ENCODE measurements at places on chromosomes 1 and 21. TPM values are rescaled to one million over a fixed set of nuclear protein-coding genes. Genes with fewer than 3 reads are reported as not detected.

GRCh38 chr1:118815909-118816308, 172.2 kb downstream of the TBX15 start:
- peaks cover 7% of the 10 kb centered on the region for H3K4me1 ChIP-seq
- H3K36me3 ChIP-seq: no peaks in the 10 kb centered on the region
- no peak for DNase-seq
- no peaks in the 10 kb centered on the region for H3K27me3 ChIP-seq
- H3K4me3 ChIP-seq: no peak overlapping the region
- no peak overlapping the region for H3K27ac ChIP-seq

DNA sequence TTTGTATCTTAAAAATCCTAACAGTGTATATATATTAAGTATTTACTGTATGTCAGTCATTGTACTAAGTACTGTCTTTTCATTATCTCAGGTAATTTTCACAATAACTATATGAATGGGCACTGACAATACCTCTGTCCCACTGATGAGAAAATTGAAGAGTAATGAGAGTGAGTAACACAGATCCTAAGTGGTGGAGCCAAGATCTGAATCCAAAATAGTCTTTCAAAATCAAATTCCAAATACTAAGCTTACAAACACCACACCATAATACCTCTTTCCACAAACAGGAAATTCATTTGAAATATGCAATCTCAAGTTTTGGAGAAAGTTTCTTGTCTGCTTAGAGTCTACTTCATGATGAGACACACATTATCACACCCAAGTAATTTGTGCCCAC, 105.9 kb upstream of the EDEM3 start:
- H3K27ac ChIP-seq: no peak overlapping the region
- peaks cover 15% of the 10 kb centered on the region for H3K36me3 ChIP-seq

DNA sequence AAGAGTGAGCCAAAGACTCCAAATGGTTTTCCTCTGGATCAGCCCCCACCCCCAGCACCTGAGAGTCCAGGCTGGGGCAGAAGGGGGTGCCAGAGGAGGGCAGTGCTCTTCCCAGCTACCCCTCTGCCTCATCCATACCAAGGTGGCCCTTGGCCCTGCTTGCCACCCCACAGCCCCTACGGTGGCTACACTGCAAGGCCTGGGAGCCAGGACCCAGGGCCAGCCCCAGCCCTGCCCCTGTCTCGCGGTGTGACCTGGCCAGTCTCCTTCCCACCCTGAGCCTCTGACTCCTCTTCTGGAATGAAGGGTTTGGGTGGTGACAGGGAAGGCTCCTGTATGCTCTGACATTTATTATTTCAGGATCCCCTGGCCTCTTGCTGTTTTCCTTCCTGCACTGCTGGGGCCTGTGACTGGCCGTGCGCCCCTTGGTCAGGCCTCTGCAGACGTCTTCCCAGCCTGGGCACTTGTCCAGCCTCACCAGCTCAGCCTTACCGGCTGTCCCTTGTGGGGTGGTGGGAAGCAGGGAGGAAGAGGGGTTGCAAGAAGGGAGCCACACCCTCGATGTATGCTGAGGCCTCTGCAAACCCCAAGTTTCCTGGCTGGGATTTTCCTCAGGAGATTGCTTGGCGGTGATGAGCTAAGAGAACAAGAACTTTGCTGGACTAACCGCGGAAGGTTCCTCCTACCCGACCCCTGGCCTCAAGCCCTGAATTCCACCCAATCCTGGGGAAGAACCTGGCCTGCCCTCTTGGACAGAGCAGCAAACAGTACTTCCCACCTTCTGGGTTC, 13.5 kb downstream of the ASAP3 start:
- no peak overlapping the region for H3K4me3 ChIP-seq
- no peak for DNase-seq
- no peaks in the 10 kb centered on the region for H3K27me3 ChIP-seq
- no peaks in the 10 kb centered on the region for H3K36me3 ChIP-seq
- H3K4me1 ChIP-seq: peaks cover 47% of the 10 kb centered on the region
- peak overlapping the region; percentile 13 for H3K27ac ChIP-seq

SPRR2F gene
- not detected for total RNA-seq

- H3K36me3 ChIP-seq: no peaks in the 10 kb centered on the region
- peaks cover 39% of the 10 kb centered on the region for H3K27me3 ChIP-seq
- H3K4me3 ChIP-seq: no peak overlapping the region
- peaks cover 7% of the 10 kb centered on the region for H3K4me1 ChIP-seq
Observed at GRCh38 chr1:34779962-34780361, 1.1 kb upstream of the GJB3 start.

GRCh38 chr1:82227306-82228095, 426.8 kb downstream of the ADGRL2 start:
- no peak overlapping the region for H3K4me3 ChIP-seq
- no peak for DNase-seq
- H3K36me3 ChIP-seq: no peaks in the 10 kb centered on the region
- H3K27me3 ChIP-seq: no peaks in the 10 kb centered on the region
- peak overlapping the region; percentile 46 for H3K27ac ChIP-seq

ZNF697 gene
- total RNA-seq: 9.4 TPM

GRCh38 chr1:201255479-201256362, 27.6 kb upstream of the PKP1 start:
- H3K4me1 ChIP-seq: peaks cover 22% of the 10 kb centered on the region
- H3K27me3 ChIP-seq: no peaks in the 10 kb centered on the region

- DNase-seq: no peak
- H3K4me3 ChIP-seq: no peak overlapping the region
- no peak overlapping the region for H3K27ac ChIP-seq
- H3K36me3 ChIP-seq: no peaks in the 10 kb centered on the region
- no peaks in the 10 kb centered on the region for H3K27me3 ChIP-seq
Observed at GRCh38 chr1:52180176-52180575, 38.3 kb downstream of the ZFYVE9 start.

GRCh38 chr1:187034501-187034900, 205.8 kb downstream of the PLA2G4A start:
- no peak overlapping the region for H3K4me3 ChIP-seq
- no peaks in the 10 kb centered on the region for H3K4me1 ChIP-seq
- DNase-seq: no peak
- H3K27me3 ChIP-seq: peaks cover 6% of the 10 kb centered on the region

GRCh38 chr1:6601049-6601922, 1.4 kb downstream of the KLHL21 start:
- H3K27me3 ChIP-seq: no peaks in the 10 kb centered on the region
- H3K4me1 ChIP-seq: peaks cover 42% of the 10 kb centered on the region
- H3K36me3 ChIP-seq: peaks cover 4% of the 10 kb centered on the region
- H3K4me3 ChIP-seq: peak overlapping the region; percentile 86
- DNase-seq: no peak

GRCh38 chr21:25313829-25314228, 293.5 kb downstream of the MRPL39 start:
- no peak overlapping the region for H3K27ac ChIP-seq
- DNase-seq: no peak
- H3K4me3 ChIP-seq: no peak overlapping the region
- no peaks in the 10 kb centered on the region for H3K4me1 ChIP-seq

- H3K4me3 ChIP-seq: no peak overlapping the region
- H3K27ac ChIP-seq: no peak overlapping the region
- H3K4me1 ChIP-seq: no peaks in the 10 kb centered on the region
- DNase-seq: no peak
- no peaks in the 10 kb centered on the region for H3K36me3 ChIP-seq
Observed at GRCh38 chr1:242025681-242026080, 26.8 kb upstream of the MAP1LC3C start.

- no peak overlapping the region for H3K27ac ChIP-seq
- H3K4me3 ChIP-seq: no peak overlapping the region
- DNase-seq: no peak
- H3K4me1 ChIP-seq: no peaks in the 10 kb centered on the region
Observed at GRCh38 chr21:36082237-36082664, 12.4 kb downstream of the CBR1 start.

DNA sequence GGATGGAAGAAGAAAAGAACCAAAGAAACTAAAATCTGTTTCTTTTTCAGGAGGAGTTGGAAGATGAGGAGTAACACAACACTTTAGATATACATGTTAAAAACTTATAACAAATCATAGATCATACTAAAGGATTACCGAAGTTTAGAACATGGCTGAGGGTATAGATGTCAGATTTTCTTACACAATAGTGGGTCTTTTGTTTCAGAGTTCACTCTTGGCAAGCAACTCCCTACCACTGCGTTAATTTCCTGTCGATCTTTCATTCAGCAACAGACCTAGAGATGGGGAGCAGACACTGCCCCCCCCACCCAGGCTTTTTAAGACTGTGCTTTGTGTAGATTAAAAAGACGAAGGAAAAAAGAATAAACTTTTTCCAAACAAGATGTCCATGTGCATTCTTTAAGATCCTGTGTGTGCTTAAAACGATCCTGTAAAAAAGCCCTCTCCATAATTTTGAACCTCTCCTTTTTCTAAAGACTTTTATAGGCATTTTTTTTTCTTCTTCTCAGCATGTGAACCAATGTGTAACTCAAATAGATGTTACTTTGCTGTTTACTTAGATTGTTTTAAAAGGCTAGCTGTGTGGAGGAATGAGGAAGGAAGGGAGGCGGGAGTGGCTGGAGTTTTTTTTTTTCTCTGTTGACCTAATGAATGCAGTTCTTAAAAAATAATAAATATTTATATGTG, 50.4 kb downstream of the NFIA start:
- peaks cover 1% of the 10 kb centered on the region for H3K36me3 ChIP-seq
- H3K4me3 ChIP-seq: peak overlapping the region; percentile 43
- H3K4me1 ChIP-seq: peaks cover 37% of the 10 kb centered on the region
- no peak for DNase-seq

DNA sequence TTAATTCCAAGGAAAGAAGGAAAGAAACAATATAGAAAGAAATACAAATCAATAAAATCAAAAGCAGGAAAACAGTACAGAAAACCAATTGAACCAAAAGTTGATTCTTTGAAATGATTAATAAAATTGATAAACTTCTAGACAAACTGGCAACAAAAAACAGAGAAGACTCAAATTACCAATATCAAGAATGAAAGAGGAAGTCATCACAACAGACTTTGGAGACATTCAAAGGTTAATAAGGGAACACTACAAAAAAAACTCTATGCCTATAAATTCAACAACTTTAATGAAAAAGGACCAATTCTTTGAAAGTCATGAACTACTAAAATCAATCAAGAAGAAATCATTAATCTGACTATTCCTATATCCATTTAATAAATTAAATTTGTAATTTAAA, 329.3 kb upstream of the NR5A2 start:
- no peaks in the 10 kb centered on the region for H3K4me1 ChIP-seq
- H3K27ac ChIP-seq: no peak overlapping the region
- peaks cover 2% of the 10 kb centered on the region for H3K36me3 ChIP-seq
- DNase-seq: no peak

SLFNL1 gene
- not detected for total RNA-seq

GRCh38 chr1:65479554-65480204, 59.2 kb downstream of the LEPR start:
- peaks cover 5% of the 10 kb centered on the region for H3K4me1 ChIP-seq
- no peak for DNase-seq
- no peak overlapping the region for H3K4me3 ChIP-seq
- H3K27ac ChIP-seq: no peak overlapping the region
- H3K36me3 ChIP-seq: no peaks in the 10 kb centered on the region

DNA sequence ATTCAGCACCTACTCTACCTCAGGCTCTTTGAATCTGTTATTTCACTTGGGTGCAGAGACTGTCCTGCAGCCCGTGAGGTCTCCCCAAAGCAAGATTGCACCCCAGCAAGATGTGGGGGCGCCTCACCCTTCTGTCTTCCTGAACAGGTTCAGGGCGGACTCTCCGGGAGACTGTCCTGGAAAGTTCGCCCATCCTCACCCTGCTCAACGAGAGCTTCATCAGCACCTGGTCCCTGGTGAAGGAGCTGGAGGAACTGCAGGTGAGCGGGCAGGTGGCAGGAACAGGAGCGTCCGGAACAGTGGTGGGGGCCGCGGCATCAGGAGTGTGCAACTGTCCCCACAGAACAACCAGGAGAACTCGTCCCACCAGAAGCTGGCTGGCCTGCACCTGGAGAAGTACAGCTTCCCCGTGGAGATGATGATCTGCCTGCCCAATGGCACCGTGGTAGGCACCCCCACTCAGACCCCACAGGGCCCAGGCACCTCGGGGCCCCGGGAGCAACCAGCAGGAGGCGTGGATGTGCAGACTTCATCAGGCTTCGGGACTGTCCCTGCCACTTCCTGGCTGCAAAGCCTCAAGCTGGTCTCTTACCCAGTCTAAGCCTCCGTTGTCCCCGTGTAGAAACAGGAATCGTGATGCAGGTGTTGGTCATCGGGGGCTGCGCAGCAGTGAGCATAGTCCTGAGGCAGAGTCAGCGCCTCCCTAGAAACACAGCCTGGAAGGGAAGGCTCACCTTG, 5.9 kb upstream of the MTFR1L start:
- H3K4me3 ChIP-seq: no peak overlapping the region
- no peaks in the 10 kb centered on the region for H3K27me3 ChIP-seq
- H3K36me3 ChIP-seq: peaks cover 8% of the 10 kb centered on the region
- DNase-seq: peak; percentile 75
- H3K4me1 ChIP-seq: peaks cover 11% of the 10 kb centered on the region

SDHB gene
- 57.7 TPM for total RNA-seq

GRCh38 chr1:56958526-56958925, 7.3 kb downstream of the C8B start:
- no peaks in the 10 kb centered on the region for H3K36me3 ChIP-seq
- peaks cover 12% of the 10 kb centered on the region for H3K27me3 ChIP-seq
- DNase-seq: no peak
- no peak overlapping the region for H3K27ac ChIP-seq
- no peaks in the 10 kb centered on the region for H3K4me1 ChIP-seq

DNA sequence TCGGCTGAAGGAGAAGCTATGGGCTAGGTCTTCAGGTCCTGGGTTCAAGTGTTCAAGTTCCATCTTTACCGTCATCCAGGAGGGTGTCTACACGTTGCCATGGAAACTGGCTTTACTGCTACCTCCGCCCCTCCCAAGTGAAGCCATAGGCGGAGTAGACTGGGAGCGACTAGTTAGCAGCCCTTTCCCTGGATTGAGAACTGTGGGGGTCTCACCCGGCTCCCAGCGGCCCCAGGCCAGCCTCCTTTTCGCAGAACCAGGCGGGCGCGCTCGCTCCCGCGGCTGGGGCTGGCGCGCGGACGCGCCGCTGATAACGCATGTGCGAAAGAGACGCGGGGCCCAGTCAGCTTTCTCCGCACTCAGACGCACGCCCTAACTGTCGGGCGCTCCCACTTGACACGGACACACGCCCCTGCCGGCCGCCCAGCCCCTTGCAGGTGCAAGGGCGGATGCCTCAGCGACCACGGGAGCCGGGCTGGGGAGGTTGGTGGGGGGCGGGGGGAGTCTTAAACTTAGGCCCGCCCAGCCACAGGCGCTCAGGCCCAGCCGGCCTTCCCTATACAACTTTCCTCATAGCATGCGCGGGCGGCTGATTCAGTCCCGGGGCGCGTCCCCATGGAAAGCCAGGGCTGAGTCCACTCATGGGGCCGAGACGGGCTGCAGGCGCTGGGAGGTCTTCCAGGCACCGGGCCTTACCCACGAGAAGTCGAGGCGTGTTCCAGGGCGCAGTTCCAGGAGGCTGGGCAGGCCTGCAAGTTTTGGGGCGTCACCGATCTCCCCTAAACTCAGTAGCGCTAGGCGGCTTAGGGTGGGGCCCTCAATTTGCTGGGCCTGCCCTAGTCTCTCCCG, 7.4 kb downstream of the EFNA4 start:
- peak overlapping the region; percentile 47 for H3K4me3 ChIP-seq
- H3K27me3 ChIP-seq: no peaks in the 10 kb centered on the region
- no peak for DNase-seq
- H3K27ac ChIP-seq: no peak overlapping the region
- peaks cover 4% of the 10 kb centered on the region for H3K36me3 ChIP-seq

- peak overlapping the region; percentile 72 for H3K4me3 ChIP-seq
- no peaks in the 10 kb centered on the region for H3K27me3 ChIP-seq
- DNase-seq: no peak
- H3K27ac ChIP-seq: no peak overlapping the region
Observed at GRCh38 chr1:244919320-244920282, 55.3 kb upstream of the HNRNPU start.
